MV-4-11 (cell line): ENCODE measurements at places on chromosomes 12 and 14.
A peak's percentile ranks its signal among the peaks of the same experiment; 100 is the strongest.

- no peak for DNase-seq
These were observed 50.5 kb upstream of the PZP start for GRCh38 chr12:9258676-9259075.

DNA sequence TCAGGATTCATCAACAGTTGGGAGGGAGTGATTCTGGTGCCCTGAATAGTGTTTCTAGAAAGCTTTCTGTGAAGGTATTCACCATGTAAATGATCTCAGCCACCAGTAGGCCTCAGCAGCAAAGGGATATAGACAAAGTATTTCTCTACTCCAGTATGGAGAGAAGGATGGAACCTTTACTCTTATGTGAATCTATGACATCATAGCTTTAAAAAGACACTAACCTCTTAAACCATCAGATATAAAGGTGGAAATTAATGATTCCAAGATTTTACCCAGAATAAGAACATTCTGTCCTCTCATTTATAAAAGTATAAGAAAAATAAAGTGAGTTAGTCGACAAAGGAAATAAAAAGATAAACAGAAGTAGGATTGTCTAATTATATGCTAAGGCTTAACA, 4.6 kb downstream of the GPR65 start:
- DNase-seq: no peak

DNA sequence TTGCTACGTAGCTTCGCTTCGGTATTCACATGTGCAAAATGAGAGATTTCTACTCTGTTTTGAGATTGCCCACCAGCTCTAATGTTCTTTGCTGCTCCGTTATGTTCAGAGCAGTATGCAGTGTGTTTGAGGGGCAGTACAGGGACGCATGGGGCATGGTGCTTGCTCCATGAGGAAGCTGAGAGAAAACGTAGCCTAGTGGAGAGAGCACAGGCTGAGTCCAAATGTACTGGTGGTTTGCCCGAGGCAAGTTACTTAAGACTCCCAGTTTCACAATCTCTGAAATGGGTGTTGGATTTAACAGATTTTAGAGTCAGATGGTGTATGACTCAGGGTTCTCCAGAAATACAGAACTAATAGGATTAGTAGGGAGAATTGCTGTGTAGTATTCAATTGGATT, 310.5 kb downstream of the ETNK1 start:
- DNase-seq: peak; percentile 25

- peak; percentile 7 for DNase-seq
These were observed 8.8 kb downstream of the EIF2B2 start for GRCh38 chr14:75011356-75011994.

DNA sequence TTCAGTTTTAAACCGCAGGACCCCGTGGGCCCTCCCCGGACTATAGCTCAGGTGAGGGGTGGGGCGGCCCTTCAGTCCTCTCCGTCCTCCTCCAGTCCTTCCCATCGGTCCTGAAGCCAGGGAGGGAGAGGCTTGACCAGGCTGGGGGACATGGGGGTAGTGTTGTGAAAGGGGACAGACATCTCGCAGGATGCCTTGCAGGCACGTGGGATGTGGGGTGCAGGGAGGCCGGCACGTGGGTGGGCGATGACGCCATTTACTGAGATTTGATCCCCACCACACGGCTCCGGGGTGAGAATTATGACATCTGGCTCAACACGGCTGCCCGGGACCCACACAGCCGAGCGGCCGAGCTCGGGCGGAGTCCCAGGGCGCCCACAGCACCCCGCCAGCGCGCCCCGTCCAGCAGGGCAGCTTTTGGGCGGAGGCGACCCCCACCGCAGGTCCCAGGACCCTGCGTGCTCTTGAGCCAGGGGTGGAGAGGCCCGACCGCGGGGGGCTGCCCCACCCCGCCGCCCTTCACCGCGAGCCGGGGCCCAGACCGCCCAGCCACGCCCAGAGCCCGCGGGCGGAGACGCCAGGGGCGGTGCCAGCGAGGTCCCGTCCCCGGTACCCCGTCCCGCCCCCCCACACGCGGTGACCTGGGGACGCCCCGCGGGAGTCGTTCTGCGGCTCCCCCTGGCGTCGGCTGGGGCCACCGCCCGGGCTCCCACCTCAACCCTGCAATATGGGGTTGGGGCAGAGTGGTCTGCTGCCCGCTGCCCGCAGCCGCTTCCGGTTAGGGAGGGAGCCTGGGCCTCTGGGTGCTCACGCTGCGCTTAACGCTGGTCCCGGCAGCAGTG, 3.3 kb upstream of the EXOC3L4 start:
- DNase-seq: peak; percentile 76

DNA sequence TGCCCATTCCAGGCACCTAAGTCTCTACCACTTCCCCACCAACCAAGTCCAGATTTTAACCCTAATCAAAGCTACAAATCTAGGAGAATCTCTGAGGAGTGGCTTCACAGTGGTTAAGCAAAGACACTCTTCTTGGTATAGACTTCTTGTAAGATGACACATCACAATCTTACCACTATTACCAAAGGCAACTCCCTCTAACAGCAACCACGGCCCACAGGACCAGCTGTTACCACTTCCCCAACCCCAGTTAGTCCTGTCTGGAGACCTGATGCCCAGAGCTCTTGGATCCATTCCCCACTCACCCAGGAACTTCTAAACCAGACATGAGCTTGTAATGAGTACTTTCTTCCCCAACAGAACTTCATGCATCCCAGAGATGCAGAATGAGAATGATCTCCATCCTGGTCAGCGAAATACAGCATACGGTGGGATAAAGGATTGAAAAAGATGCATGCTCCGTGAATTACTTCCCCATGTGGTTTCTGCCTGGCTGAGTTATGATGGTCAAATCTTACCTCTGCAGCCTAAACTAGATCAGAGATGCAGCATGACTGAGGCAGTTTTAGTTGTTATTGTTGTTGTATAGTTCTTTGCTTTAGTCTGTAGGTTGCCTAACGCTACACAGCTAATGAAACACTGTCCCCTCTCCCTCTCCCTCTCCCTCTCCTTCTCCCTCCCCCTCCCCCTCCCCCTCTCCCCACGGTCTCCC, 87.7 kb upstream of the FOXN3 start:
- DNase-seq: peak; percentile 97

- DNase-seq: no peak
These were observed 1.7 kb upstream of the SMOC1 start for GRCh38 chr14:69877492-69877891.

DNA sequence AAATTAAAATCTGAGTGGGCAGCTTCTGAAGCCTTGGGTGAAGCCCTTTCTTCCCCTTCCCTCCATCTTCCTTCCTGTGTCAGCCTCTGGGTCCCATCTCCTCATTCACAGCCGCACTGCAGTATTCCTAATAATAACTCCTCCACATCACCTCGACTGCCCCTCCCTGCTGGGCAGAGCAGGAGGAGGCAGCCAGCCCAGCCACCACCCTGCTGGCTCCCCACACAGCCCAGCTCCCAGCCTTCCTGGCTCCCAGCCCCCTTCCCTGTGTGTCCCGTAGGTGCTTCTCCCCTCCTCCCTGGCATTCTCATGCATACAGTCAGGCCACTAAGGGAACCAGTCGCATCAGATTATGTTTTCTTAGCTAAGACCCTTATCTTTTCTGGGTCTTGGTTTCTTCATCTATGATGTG, 3.7 kb downstream of the IFFO1 start:
- no peak for DNase-seq

- DNase-seq: no peak
These were observed 16.6 kb upstream of the EEA1 start for GRCh38 chr12:92945659-92946220.

DNA sequence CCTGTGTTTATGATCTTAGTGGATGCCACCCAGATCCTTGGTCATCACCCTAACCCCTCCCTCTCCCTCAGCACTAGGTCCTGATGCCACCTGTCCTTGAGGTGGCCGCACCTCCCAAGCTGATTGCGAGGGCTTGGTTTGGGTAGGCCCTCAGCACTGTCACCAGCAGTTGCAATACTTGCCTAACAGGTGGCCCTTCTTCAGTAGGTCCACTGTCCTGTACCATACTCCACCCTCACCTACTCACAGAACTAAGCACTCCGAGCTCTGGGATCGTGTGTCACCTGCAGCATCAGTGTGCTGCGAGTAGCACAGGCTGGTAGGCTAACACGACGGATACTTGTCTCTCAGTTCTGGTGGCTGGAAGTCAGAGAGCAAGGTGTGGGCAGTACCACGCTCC, 14.0 kb upstream of the SERPINA12 start:
- no peak for DNase-seq

DNA sequence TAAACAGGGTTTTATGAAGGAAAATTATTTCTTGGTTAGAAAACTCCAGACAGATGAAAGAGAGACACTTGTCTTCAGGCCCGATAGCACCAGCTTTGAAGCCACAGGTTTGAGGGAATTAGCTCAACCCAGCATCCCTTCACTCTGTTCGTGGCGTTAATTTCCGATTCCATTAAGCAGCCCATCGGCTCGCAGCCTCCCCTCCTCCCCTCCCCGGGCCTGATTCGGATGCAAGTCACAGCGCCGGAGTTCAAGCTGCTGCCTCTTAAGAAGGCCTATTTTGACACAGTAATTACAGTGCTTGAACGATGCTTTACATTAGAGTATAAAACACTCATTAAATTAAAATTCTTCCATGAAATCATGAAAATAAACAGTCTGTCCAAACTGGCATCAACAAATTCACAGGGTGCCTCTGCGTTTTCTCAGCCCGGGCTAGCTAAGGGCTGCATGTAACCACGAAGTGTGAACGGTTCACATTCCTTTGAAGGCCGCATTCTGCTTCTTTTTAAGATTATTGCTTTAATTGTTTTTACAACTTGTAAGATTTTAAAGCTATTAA, 145.8 kb downstream of the DICER1 start:
- DNase-seq: no peak

- no peak for DNase-seq
These were observed 148.2 kb upstream of the LMNTD1 start for GRCh38 chr12:25701290-25701689.

DNA sequence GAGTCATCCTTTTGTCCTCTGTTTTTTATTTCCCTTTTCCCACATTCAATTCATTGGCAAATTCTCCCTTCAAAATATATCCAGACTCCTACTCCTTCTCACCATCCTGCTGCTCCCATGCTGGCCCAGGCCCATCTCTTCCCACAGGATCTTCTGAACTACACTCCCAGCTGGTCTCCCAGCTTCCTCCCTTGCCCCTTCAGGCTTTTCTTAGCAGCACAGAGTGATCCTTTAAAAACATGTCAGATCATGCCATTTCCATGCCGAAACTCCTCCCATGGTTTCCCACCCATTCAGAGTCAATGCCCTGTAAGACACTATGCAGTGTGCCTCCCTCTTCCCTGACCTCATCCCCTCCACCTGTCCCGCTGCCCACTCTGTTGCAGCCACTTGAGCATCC, 2.4 kb upstream of the KRT84 start:
- DNase-seq: no peak

- DNase-seq: peak; percentile 88
These were observed 125.0 kb upstream of the CCND2 start for GRCh38 chr12:4148418-4149056.

GRCh38 chr14:51828017-51828797, 32.2 kb upstream of the GNG2 start:
- peak; percentile 87 for DNase-seq

DNA sequence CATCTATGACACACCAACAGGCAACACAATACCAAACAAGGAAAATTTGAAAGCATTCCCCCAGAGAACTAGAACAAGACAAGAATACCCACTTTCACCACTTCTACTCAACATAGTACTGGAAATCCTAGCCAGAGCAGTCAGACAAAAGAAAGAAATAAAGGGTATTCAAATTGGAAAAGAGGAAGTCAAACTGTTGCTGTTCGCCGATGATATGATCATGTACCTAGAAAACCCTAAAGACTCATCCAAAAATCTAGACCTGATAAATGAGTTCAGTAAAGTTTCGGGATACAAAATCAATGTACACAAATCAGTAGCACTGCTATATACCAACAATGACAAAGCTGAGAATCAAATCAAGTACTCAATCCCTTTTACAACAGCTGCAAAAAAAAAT, 8.1 kb upstream of the ATL1 start:
- no peak for DNase-seq

- peak; percentile 55 for DNase-seq
These were observed 30.6 kb upstream of the LMO3 start for GRCh38 chr12:16636435-16637055.

DNA sequence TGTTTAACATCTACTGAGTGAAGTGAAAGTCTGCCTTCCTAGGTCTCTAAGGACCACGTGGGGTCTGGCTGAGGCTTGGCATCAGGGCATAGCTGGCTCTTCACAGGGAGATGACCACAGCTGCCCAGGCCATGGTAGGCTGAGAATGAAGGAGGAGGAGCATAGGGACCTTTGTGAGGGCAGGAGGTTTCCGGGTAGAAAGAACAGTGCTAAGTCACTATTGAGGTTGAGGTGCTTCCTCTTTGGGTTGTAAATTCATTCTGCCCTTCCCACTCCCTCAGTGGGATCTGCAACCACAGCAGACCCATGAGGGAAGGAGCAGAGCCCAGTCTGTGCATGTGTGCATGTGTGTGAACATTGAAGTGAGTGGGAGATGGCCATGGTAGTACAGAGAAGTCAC, 909.6 kb downstream of the VRK1 start:
- DNase-seq: peak; percentile 38

- peak; percentile 5 for DNase-seq
These were observed 80.8 kb downstream of the ZNF664 start for GRCh38 chr12:124053851-124054250.

DNA sequence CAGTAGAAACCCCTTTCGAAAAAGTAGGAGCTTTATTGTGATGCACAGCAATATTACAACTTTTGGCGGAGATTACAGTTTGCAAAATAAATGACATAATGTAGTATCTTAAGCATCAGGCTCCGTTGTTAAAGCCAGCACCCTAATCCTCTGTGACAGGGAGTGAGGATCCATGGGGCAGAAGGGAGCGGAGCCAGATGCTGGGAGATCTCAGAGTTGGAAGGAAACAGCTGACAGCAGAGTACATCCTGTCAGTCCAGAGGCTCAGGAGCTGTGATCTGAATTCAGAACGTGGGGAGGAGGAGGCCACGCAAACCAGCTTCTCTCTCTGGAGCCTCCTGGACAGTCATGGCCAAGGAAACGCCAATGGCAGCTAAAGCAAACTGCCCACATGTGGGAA, 55.7 kb downstream of the TMTC1 start:
- DNase-seq: no peak

DNA sequence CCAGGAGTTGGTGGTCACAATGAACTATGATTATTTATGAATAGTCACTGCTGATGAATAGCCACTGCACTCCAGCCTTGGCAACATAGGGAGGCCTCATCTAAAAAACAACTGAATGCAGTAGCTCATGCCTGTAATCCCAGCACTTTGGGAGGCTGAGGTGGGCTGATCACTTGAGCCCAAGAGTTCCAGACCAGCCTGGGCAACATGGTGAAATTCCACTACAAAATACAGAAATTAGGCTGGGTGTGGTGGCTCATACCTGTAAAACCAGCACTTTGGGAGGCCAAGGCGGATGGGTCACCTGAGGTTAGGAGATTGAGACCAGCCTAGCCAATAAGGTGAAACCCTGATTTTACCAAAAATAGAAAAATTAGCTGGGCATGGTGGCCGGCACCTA, 13.5 kb upstream of the FAM177A1 start:
- DNase-seq: no peak

DNA sequence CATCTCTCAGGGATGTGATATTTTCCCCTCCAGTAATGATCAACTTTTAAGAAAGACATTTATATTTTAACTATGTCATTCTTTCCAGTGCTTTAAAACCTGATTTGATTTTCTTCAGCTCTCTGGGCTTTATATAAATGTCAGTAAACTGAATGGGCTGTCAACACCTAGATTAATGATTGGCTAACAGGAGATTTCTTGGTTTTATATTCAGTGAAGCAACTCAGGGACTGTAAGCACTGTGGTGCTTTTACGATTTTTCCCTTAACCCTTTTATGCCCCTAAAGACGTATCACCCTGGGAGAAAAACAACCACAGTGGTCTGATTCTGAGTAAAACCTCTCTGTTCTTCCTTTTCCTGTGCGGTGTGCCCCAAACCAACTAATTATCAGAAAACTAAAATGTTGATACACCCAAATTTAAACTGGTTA, 38.0 kb downstream of the PTGER2 start:
- DNase-seq: peak; percentile 75
